ENCODE measurements at places on chromosomes 11 and 22.

DNA sequence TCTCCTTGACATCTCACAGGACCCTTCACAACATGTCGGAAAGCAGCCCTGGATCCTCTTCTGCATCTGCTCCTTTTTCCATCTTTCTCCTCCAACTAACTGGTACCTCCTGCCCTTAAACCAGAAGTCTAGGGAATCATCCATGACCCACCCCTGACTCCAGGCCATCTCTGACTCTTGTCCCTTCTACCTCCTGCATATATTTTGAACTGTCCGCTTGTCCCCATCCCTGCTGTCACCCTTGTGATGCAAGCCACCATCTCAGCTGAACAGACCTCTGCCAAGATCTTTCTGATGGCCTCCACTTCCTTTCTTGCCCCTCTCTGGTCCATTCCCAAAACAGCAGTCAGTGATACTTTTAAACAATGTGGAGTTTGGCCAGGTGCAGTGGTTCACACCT lies 7.0 kb downstream of the RIBC2 start:
- no peak for DNase-seq

DNA sequence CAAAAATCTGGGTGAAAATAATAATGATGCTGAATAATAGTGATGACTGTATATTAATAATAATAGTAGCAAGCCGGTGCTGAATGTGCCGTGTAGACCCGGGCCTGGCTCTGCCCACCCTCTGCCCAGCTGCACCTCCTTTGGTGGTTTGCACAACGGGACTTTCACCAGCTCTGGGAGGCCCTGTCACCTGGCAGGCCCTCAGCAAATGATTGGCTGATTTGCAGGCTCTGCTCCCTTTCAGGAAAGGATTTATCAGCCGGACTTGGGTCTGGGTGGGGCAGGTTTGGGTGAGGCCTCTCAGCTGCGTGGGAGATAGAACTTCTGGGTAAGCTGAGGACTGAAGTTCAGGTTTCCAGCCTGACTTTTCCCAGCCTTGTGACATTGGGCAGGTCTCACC lies 21.4 kb downstream of the KIAA1671 start:
- DNase-seq, result no peak

GRCh38 chr11:62856333-62856895 lies 17.0 kb upstream of the WDR74 start:
- no peak for DNase-seq

DNA sequence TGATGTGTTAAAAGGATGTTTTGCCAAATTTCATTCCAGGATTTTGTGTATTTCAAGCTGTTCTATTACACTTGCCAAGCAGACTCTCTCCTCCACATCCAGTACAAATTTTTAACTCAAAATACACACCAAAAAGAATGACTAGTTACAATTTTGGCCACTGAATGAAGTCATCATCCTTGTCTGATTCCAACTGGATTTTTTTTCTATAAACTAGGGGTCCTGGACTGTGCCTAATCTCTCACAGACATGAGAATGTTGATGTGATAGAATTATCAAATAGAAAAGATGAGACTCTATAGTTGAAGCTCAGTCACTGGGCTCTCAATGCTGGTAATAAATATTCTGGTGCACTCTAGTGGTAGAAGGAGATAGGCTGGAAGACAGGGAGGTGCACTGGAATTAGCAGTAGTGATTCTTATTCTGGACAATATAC lies 85.8 kb downstream of the FANCF start:
- no peak for DNase-seq

Data from suppressor macrophage treated with lipopolysaccharide for 1 hour (primary cell).